ENCODE measurements at places on chromosomes 4 and X.

GRCh38 chrX:13000301-13000811, 25.4 kb downstream of the TMSB4X start:
- DNase-seq: no peak

GRCh38 chr4:148452970-148453369, 10.8 kb upstream of the NR3C2 start:
- DNase-seq: no peak

DNA sequence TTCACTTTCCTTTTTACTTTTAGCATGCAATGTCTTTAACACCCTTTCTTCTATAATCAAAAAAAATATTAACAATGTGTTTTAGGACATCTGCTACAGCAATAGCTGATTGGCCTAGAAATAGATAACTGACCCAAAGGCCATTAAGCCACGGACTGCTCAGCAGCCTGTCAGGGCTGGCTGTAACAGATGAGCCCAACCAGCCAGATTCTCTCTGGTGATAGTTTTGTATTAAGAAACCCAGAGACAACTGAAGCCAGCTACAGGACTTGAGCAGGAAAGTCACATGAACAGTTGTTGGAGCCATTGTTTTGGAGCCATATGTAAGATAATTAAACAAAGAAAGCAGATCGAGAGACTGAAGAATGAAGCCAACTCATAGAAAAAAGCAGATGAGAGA, 80.3 kb downstream of the DDIT4L start:
- no peak for DNase-seq

DNA sequence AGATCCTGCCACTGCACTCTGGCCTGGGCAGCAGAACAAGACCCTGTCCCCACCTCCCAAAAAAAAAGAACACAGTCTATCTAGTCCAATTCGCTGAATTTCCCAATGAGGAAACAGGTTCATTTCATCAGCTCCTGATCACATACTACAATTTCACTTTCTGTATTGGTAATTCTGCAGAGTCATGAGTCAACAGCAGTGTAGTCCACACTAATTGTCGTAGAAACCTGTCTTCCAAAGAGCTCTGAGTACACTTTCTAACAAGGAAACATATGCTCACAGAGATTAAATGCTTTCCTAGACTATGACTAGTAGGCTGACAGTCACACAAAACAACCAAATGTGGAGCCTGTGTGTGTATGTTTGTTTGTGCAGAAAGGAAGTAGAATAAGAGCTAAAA, 91.9 kb downstream of the GPC4 start:
- DNase-seq: no peak

- DNase-seq: no peak
These were observed 11.3 kb upstream of the ANOS1 start for GRCh38 chrX:8743126-8743732.

DNA sequence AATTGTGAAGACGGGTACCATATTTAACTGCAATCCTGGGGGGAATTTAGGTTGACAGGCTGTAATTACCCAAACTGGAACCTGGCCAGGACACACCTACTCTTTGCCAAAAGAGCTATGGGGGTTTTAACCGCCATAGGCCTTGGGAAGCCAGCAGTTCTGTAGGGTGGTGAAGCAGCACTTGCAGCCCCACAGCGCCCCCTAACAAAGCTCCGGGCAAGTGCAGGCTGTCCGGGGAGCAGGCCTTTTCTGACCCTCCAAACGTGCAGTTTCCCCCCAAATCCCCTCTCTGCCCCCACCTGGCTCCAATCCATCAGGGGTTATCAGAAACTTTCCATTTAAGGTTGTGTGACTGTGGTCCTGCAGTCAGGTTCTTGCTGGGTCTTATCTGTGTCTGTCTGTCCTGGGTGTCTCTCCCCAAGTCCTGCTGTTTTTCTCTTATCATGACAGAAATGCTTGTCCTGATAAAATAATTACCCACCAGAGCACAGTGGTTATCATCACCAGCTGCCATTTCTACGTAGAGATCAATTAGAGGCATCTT, 350.9 kb downstream of the MID1IP1 start:
- no peak for DNase-seq

- DNase-seq: no peak
These were observed 8.3 kb downstream of the HNRNPDL start for GRCh38 chr4:82421796-82422560.

GRCh38 chrX:133857640-133858269, 127.6 kb downstream of the GPC3 start:
- no peak for DNase-seq

GRCh38 chrX:21875013-21875412, 19.2 kb downstream of the YY2 start:
- no peak for DNase-seq

- DNase-seq: no peak
These were observed 158.8 kb downstream of the IDS start for GRCh38 chrX:149346306-149346705.

- no peak for DNase-seq
These were observed 12.2 kb downstream of the ITIH6 start for GRCh38 chrX:54785901-54786300.
